ENCODE measurements at places on chromosomes 13 and 19. TPM values are rescaled to one million over a fixed set of nuclear protein-coding genes. Genes with fewer than 3 reads are reported as not detected.

MBD3L3 gene
- total RNA-seq, result not detected

PRMT1 gene
- 362 TPM for total RNA-seq

ASF1B gene
- total RNA-seq, result 3.7 TPM

RNF113B gene
- total RNA-seq, result not detected

TINCR gene
- total RNA-seq, result not detected

NCR1 gene
- not detected for total RNA-seq

PSPN gene
- total RNA-seq, result 1.0 TPM

All from skeletal muscle tissue (tissue), 5 donors.